ENCODE measurements at places on chromosomes 4 and X.

- DNase-seq = no peak
These were observed 36.3 kb upstream of the SPINK2 start for GRCh38 chr4:56857601-56858309.

GRCh38 chrX:6832619-6833018 is 297.7 kb upstream of the VCX3A start:
- DNase-seq = no peak

DNA sequence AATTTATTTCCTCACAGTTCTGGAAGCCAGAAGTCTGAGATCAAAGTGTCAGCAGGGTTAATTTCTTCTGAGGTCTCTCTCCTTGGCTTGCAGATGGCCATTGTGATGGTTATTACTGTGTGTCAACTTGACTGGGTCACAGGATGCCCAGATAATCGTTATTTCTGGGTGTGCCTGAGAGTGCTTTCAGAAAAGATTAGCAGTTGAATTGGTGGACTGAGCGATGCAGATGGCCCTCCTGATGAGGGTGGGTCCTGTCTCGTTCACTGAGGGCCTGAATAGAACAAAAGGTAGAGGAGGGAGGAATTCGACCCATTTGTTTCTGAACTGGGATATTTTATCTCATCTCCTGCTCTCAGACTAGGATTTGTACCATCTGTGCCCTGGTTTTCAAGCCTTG is 15.7 kb downstream of the SMIM43 start:
- DNase-seq = no peak

GRCh38 chr4:108029016-108029720 is 39.5 kb downstream of the HADH start:
- DNase-seq = no peak

- DNase-seq = no peak
These were observed 10.2 kb downstream of the BEND2 start for GRCh38 chrX:18210470-18210869.

DNA sequence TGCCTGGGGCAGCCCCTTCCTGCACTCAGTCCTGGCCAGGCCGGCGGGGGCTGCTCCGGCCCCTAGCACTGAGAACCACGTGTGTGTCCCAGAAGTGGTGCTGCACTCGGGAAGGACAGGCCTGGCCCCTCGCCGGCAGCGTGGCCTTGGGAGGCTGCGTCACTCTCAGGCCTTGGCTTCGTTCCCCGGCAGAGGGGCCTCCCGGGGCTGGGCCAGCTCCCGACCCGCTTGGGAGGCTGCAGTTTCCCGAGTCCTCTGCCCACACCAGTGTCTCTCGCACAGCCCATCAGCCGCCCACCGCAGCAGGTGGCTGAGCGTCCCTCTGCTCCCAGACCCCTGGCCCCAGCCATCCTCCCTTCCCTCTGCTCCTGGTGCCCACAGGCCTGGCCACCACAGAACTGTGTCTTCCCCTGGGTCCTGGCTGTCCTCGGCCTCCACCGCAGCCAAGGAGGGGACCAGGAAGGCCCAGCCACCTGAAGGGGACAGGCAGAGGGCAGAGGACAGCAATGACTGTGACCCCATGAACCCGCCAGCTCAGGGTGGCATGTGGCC is 10.9 kb upstream of the CPLX1 start:
- no peak for DNase-seq

- DNase-seq = no peak
These were observed 217.1 kb upstream of the SMIM31 start for GRCh38 chr4:164536814-164537213.

GRCh38 chr4:4269331-4269731 is 20.6 kb downstream of the LYAR start:
- no peak for DNase-seq

- DNase-seq = no peak
These were observed 126.9 kb downstream of the RNF150 start for GRCh38 chr4:141006242-141006802.

- DNase-seq = no peak
These were observed 88.1 kb downstream of the TSPAN5 start for GRCh38 chr4:98570151-98570797.

DNA sequence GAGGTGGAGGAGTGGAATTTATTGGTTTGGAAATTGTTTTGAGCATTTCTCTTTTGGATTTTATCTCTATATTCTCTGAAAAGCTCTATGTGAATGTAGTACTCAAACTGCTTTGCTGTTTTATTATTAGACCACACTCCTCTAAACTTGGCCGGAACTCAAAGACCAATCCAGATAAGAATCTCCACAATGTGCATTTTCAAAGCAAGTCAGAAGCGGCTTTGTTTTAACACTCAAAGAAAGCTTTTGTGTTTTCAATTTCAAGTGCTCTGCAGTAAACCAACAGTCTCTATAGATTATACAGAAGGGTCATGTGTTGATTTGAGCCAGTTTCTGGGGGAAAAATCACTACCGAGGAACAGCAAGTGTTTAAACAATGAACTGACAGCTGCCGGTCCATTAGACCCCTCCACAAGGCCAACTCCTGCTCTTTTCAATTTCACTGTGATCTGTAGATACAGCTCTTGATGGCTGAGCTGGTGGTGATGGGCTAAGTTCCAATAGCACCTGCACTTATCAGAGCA is 79.4 kb downstream of the FTHL17 start:
- peak; percentile 5 for DNase-seq

DNA sequence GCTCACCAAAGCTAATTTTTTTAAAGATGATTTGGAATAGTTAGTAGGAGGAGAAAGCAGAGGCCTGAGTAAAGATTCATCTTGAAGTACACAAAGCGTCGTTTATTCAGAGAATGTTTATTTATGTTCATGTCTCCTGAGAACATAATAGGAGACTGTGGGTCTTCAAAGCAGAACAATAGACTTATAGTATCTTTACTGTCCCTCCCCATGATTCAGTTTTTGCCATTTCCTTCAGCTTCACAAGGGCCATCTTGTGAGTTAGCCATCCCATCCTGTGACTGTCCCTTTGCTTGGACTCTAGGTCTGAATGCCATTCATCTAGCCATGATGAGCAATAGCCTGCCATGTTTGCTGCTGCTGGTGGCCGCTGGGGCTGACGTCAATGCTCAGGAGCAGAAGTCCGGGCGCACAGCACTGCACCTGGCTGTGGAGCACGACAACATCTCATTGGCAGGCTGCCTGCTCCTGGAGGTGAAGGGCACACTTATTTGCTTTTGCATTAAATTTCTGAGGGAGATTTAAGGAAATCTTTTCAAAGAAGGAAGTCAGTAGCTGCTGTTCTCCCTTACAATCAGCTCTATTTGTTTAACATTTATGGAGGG is 105.8 kb downstream of the NFKB1 start:
- DNase-seq = peak; percentile 72

DNA sequence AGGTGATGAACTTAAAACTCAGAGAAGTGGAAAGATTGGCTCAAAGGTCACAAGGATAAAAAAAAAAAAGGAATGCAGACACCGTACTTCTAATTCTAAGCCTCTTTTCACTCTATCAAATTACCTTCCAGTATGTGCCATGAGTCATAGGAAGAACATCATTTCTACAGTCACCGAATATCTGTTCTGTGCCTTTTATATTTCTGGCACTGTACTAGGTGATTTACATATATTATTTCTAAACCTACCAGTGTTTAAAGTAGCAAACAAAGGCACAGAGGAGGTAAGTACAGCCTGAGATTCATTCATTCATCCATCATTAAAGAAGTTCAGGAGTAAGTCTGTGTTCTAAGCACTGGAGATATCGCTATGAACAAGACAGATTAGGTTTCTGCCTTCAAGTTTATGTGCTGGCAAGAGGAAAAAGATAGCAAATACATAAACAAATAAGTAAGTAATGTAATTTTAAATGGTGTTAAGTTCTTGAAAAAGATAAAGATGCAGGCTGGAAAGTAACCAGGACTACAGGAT is 65.3 kb downstream of the PALLD start:
- DNase-seq = no peak

GRCh38 chrX:111308039-111308438 is 37.8 kb upstream of the CAPN6 start:
- DNase-seq = no peak

DNA sequence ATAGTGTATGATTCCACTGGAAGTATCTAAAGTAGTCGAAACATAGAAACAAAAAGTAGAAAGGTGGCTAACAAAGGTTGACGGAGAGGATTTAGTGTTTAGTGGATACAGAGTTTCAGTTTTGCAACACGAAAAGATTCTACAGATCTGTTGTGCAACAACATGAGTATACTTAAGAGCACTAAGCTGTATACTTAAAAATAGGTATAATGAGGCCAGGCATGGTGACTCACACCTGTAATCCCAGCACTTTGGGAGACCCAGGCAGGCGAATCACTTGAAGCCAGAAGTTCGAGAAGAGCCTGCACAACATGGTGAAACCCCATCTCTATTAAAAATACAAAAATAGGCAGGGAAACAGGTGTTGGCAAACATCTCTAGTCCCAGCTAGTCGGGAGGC is 7.9 kb upstream of the ATRX start:
- DNase-seq = no peak

DNA sequence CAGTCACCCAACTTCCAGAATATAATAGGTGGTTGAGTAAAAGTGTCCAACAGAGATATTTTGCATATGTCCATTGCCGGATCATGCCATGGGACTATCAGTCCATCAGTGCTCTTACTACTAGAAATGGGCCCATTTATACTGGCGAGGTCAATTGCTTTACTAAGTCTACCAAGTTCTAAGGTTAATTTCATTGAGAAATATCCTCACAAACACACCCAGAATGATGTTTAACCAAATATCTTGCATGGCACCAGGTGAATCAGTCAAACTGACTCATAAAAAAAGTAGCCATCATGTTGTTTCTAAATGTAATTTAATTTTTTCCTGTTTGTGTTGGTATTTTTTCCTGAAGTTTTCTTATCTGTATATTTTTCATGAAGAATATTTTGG is 1217.0 kb downstream of the RAPGEF2 start:
- no peak for DNase-seq

DNA sequence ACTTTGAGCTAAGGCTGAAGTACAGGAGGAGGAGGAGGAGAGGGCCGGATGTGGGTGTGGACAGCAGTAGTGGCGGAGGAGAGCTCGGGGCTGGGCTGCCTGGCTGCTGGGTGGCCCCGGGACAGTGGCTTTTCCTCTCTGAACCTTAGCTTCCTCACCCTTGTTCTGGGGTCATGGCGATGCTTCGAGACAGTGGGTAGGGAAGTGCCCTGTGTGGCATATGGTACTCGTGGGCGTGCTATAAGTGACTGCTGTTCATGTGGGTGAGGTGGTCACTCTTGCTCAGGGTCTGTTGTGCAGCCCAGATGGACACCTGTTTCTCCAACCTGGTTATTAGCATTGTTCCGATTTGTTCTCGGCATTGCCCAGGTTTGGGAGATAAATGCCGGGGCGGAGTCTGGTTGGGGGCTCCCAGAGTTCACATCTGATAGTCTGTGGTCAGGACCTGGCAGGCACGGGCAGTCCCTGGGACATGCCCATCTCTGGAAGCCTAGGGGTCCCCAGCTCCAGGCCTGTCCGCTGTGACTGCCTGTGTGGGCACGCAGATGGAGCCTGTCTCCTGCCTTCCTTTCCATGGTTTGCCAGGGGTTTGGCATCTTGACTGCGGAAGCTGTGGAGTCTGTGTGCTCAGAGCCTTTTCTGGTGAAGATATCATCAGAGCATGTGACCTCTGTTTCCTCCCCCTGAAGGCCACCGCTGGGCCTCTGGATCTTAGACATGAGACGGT is 4.9 kb upstream of the CPZ start:
- no peak for DNase-seq

DNA sequence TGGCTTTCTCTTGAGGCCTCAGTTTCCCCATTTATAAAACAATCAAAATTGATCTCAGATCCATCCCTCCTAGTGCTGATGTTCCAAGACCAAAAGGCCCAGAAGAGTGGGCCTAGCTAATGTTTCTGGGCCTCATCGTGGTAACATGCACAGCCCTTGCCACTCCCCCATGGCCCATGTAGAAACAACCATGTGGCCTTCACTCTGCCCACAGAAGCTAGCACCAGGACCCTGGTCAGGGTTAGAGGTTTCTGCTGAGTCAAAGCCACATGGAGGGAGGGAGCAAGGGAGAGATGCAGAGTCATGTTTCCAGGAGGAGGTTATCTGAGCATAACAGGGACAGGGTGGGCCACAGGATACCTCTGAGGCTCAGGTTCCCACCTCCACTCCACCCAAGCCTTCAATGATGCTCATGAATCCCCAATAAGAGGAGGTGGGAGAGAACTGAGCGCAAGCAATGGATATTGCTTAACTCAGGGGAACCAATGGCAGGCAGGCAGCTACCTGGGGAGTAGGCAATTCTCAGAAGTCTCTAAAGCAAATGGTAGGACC is 16.9 kb downstream of the OTUD5 start:
- no peak for DNase-seq

DNA sequence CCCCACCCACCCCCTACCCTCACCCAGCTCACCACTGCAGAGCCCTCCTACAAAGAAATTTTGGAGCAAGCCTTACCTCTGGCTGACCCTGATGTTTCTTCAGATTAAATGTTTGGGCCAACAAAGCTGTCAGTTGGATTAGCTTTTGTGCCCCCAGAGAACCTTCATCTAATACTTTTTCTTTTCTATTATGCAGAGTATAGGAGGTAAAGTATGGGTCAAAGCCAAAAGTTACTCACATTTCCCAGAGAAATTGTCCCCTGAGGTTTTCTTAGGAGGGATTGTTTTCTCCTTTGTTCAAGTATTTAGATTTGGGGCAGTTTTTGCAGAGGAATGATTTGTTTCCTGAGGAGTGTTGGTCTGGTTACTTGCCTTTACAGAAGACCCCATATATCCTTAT is 69.5 kb downstream of the AASDH start:
- DNase-seq = no peak

DNA sequence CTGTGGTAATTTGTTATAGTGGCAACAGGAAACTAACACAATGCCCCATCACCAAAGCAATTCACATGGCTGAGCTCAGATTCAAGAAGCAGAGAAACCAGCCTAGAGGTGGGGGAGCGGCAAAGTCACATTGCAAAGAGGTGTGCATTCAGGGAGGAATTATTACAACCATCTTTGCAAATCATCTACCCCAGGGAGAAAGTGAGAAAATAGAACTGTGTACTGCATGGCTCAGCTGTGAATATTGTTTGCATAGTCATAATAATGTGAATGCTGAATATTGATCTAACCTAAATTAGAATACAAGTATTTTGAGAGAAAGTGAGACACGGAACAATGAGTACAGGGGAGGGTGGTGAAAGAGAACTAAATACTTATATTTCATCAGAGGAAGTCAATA is 387.9 kb downstream of the BCOR start:
- no peak for DNase-seq

- peak; percentile 75 for DNase-seq
These were observed 14.7 kb upstream of the PDE6B start for GRCh38 chr4:610411-611261.

DNA sequence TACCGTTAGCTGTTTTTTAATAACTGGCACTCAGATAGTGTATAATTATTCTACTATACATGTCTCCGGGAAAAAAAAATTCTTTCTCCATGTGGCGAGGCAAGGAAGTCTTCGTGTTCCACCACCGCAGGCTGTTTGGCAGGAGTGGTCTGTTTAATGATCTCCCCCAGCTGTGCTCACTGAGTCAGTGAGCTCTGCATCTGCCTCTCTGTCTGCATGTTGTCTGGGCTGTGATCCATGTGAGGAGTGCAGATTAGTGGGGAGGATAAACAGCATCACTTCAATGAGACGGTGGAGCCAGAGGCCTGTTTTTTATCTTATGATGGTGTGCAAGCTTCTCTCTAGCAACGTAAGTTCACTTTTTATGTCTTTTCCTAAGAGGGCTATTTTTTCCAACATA is 69.8 kb downstream of the RPS3A start:
- no peak for DNase-seq
